ENCODE measurements at places on chromosomes 11 and 22.

DNA sequence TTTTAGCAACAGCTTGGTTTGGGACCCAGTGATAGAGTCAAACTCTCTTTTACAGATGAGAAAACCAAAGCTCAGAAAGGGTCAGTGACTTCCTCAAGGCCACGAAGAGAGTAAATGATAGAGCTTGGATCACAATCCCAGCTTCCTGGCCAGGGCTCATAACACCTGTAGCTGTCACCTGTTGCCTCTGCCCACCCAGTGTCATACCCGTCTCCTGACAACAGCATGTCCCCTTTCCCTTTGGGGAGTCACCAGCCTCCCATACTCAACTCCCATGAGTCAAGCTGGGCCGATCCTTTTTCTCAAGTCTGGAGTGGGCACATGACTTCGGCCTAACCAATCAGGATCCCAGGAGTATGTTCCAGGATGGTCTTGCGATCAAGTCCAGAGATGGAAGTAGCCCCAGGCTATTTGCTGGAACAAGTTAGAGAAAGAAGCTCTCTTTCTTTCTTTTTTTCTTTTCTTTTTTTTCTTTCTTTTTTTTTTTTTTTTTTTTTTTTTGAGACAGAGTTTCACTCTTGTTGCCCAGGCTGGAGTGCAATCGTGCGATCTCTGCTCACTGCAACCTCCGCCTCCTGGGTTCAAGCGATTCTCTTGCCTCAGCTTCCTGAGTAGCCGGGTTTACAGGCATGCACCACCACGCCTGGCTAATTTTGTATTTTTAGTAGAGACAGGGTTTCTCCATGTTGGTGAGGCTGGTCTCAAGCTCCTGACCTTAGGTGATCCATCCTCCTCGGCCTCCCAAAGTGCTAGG lies 27.8 kb upstream of the MYH9 start:
- DNase-seq, result no peak

DNA sequence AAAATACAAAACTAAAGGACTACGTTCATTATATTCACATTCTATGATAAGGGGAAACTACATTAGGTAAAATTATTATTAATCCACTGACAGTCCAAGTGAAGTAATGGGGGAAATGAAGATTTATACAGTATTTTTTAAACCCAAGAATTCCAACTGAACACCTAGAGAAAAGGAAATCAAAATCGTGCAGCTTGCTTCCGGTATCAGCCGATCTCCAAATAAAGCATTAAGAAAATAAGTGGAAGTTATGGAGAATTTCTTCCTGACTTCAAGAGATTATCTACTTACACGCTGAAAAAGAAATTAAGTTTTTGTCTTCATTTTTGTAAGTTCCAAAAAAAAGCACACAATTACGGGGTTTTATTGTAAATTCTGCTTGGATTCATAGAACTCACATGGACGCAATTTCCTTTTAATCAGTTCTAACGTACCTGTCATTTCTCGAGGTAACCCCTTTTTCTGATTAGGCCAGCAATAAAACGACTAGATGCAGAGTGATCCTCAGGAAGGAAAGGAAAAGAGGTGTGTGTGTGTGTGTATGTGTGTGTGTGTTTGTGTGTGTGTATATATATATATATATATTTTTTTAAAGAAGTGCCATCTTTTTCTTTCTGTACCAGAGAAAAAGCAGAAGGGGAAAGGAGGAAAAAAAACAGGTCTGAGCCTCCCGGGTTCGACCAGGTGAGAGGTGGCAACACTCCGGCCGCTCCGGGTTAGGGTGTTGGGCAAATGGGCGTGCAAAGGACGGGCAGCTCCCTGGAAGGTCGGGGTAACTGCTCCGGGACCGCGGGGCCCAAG lies 1.1 kb downstream of the ZBTB44 start:
- no peak for DNase-seq

GRCh38 chr22:27512283-27512761 lies 289.2 kb downstream of the MN1 start:
- no peak for DNase-seq

- no peak for DNase-seq
These were observed 18.8 kb upstream of the P4HA3 start for GRCh38 chr11:74330075-74330858.

DNA sequence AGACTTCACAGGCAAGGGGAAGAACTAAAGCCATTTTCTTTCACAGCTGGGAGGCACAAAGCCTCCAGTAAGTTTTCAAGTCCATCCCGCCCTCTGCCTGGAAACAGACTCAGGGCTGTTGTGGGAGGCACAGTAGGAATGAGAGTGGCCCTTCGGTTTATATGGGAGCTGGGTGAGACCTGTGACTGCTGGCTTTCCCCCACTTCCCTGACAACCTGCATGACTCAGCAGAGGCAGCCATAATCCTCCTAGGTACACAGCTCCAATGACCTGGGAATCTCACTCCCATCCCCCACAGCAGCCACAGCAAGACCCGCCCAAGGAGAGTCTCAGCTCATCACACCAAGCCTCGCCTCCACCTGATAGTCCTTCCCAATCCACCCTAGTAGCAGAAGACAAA lies 12.1 kb upstream of the TMEM45B start:
- no peak for DNase-seq

DNA sequence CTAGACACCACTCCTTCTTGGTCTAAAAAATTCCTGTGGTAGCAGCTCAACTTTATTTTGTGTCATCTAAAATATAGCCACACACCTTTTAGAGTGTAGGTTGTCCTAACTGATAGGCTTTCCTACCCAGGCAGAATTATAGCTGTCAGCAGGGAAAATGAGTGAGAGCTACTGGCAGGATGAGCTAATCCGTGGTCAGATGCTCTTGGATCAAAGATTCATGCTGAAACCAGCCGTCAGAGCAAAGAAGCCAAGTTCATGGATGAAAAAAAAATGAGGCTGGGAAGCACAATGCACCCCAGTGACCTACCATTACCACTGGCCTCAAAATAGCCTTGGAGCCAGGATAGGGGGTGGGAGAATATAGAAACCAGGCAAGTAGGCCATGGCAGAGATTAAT lies 113.1 kb upstream of the BLID start:
- no peak for DNase-seq

DNA sequence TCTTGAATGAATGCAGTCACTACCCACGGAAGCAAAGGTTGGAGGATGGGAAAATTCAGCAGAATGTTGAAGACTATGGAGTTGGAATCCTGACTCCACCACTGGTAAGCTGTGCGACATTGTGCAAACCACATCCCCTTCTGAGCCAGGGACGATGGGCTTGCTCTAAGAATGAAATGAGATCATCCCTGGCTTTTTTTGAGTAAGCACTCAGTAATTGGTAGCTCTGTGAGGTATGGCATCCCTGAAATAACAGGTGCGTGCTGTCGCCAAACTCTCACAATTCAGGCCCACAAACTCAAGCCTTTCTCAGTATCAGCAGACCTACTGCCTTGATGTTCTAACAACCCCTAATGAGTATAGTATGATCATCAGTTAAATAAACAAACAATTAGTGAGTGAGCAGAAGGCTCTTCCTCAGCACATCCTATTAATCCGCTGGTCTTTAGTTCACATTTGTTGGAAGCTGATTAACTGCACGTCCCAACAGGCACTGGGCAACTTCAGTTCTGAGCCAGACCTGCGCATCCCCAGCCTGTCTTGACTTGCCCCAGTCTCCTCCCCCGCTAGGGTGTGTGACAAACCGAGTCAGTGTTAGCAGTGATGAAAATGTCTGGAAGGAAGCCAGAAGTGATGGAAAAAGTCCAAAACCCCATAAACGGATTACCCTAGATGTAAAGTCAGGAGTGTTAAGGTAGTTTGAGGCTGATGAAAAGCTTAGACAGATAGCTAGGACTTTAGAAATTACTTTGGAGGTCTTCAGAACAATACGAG lies 235.5 kb downstream of the GRIK4 start:
- DNase-seq, result no peak
